ENCODE measurements at places on chromosomes 3 and 15.
A peak's percentile ranks its signal among the peaks of the same experiment; 100 is the strongest.

- peak; percentile 37 for DNase-seq
These were observed 55.7 kb downstream of the KCNAB1 start for GRCh38 chr3:156176048-156176447.

DNA sequence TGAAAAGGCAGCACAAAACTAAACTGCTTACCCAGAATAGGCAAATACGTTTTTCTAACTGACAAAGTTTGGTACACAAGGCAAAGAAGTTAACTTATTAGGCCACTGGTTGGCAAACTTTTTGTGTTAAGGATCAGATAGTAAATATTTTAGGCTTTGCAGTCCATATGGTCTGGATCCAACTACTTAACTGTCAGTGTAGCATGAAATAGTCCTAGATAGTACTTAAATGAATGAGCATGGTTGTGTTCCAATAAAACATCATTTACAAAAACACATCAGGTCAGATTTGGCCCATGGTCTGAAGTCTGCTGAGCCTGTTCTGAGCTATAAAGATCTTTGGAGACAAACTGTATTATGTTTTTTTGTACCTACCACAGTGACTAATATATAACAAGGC, 136.9 kb downstream of the PCCB start:
- DNase-seq: no peak

- DNase-seq: no peak
These were observed at the start of gene LMOD3 for GRCh38 chr3:69122403-69122802. Gene LMOD3 (minus strand): TSS chr3:69122595. CDS start chr3:69122386, 209 bp downstream.

DNA sequence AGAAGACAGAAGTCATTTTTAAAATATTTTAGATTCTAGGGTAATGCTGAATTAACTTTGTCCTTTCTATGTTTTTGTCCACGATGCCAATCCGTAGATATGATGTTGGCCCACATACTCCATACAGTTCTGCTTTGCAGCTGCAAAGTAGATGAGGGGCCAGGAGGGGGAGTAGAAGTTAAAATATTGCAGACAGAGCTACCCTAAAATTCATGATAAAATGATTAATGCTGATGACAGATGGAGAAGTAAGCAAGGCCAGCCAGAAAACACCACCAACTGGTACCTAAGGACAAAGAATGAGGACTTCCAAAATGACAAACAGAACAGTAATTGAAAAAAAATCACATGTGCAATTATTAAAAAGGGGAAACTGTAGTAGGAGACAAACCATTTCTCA, 756.6 kb upstream of the ARPP21 start:
- DNase-seq: no peak

- DNase-seq: no peak
These were observed 163.3 kb downstream of the AKAP13 start for GRCh38 chr15:85543741-85544155.

DNA sequence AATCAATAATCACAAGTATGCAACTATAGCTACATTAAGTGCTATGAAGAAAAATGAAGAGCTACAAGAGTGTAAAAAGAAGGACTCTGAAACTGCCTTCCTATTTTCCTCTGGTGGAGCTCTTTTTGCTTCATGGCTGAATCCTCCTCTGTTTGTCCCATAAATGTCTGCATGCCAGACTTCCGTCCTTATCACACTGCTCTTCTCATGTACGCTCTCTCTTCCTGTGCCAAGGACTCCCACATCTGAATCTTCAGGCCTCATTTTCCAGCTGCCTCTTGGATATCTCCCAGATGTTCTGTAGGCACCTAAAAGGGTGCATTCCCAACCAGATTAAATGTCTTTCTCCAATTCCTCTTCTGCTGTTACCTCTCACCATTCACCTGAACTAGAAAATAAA, 123.7 kb downstream of the MECOM start:
- no peak for DNase-seq

GRCh38 chr15:99692825-99693224, 40.4 kb downstream of the LYSMD4 start:
- DNase-seq: peak; percentile 95

DNA sequence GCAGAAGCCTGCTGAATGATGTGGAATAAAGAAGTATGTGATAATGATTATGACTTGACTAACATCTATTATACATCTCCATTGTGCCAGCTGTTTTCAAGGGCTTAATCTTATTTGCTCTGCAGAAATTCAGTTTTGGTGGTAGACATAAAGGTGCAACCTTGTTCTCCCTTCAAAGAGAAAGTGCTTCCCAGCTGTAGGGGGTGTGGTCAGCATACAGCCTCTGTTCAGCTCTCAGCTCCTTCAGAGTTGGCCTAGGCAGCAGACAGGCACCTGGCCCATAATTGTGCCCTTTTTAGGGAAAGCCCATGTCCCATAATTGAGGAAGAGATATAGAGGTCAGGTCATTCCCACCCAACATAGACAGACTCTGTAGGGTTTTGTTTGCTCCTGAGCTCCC, 104.3 kb upstream of the EOMES start:
- DNase-seq: no peak

- peak; percentile 68 for DNase-seq
These were observed 47.3 kb downstream of the TMCO5A start for GRCh38 chr15:37981775-37982174.

- peak; percentile 58 for DNase-seq
These were observed 37.5 kb downstream of the CD86 start for GRCh38 chr3:122092460-122093165.

DNA sequence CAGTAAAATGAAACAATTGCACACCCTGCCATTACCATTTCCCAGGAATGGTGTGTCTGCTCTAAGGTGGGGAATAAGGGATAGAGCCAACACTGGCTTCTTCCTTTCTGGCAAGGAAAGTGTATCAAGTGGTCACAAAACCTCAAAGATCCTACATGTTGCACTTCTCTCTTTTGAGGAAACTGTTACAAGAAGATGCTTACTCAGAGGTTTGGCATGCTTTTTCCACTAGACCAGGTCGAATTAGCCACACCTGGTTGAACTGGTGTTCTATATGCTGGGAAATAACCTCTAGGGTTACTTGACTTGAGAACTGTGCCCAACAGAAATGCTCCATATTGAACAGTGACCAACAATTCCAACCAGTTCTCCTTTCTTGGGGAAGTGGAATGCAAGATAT, 102.9 kb downstream of the LRRN1 start:
- no peak for DNase-seq

DNA sequence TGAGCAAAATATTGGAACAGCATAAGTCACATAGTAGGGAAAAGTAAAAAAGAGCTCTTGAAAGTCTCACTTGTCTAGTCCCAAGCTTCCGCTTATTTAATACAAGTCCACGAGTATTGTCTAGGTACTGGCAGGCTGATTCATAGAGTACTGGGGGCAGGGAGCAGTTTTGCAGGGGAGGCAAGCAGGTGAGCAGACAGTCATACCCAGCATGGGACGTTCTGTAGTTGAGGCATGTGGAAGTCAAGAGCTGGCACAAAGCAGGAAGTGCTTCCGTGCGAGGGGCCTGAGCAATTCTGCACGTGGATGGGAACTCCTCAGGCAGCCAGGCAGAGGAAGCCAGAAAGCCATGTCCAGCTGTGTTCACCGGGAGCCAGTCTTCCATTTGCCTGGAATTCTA, 287.6 kb downstream of the EPHB1 start:
- no peak for DNase-seq

- no peak for DNase-seq
These were observed 61.0 kb downstream of the CHD2 start for GRCh38 chr15:92960996-92961681.

- no peak for DNase-seq
These were observed 13.9 kb upstream of the VGLL3 start for GRCh38 chr3:87004883-87005282.

- peak; percentile 34 for DNase-seq
These were observed 140.2 kb upstream of the RBMS3 start for GRCh38 chr3:29140666-29141065.

- DNase-seq: no peak
These were observed 1.1 kb downstream of the MYH15 start for GRCh38 chr3:108509263-108509662.

DNA sequence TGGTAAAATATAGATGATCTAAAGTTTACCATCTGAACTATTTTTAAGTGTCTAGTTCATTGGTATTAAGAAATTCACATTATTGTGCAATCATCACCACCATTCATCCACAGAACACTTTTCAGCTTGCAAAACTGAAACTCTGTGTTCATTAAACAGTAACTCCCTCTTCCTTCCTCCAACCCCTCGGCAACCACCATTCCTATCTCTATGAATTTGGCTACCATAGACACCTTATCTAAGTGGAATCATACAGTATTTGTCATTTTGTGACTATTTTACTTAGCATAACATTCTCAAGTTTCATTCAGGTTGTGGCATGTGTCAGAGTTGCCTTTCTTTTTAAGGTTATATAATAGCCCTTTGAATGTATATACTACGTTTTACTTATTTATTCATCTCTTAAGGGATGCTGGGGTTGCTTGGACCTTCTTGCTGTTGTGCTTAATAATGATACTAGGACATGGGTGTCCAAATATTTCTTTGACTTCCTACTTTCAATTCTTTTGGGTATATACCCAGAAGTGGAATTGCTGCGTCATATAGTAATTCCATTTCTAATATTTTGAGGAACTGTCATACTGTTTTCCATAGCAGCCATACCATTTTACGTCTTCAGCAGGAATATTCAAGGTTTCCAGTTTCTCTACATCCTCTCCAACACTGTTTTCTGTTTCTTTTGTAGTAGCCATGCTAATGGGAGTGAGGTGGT, 20.9 kb downstream of the KAT2B start:
- DNase-seq: no peak

DNA sequence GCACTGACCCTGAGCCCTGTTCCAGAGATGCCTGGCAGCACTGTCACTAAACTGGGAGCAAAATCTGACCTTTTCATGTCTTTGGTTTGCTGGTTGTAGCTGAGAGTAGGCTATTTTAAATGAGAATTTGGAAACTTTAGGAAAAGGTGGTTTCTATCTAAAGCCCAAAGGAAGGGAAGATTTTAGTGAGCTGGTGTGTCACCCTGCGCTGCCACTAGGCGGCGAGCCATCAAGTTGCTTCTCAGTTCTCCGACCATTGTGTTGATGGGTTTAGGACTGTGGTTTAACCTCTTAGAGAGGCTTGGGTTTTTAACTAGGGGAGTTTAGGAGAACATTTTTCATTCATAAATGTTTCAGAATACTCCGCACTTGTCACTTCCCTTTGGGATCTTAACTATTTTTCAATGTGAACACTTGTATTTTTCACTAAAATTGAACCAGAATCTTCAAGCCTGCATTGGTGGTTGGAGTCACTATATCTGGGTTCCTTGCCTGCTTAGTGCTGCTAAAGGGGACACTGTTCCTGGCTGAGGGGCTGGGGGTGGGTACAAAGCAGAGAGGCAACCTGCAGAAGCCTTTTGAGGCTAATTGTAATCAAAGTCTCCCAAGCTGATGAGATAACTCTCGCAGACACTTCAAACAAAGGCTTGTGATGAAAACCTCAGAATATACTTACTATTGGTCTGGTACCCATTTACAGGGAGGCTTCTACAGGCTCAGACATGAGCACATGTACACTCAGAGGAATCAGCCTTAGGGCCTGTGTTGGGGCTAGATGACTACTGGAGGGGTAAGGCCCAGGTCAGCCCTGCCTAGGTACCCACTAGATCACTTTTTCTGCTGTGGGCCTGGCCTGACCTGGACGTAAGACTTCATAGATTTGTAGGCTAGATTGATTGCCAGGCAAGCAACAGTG, 16.8 kb downstream of the EXOSC7 start:
- DNase-seq: peak; percentile 41

DNA sequence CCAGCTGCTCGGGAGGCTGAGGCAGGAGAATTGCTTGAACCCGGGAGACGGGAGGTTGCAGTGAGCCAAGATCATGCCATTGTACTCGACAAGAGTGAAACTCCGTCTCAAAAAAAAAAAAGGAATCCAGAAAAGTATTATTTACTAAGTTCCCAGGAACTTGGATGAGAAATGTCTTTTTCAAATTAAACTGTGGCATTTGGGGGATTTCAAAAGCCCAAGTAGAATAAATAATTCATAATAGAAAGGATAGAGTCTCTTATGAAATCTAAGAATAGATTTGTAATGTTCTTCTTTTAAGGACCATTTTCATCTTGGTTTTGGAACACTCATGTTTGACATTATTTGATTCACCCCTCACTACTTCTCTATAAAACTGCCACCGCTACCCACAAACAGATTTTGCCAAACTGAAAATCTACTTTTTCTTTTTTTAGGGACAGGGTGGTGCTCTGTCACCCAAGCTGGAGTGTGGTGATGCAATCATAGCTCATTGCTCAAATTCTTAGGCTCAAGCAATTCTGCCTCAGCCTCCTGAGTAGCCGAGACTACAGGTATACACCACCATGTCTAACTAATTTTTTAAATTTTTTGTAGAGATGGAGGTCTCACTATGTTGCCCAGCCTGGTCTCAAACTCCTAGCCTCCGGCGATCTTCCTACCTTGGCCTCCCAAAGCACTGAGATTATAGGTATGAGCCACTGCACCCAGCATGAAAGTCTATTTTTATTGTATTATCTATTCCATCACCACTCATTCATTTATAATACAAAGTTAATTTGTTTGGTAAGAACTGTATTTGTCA, 99.3 kb downstream of the SENP2 start:
- no peak for DNase-seq

GRCh38 chr15:26634319-26634718, 138.5 kb downstream of the GABRB3 start:
- DNase-seq: no peak

DNA sequence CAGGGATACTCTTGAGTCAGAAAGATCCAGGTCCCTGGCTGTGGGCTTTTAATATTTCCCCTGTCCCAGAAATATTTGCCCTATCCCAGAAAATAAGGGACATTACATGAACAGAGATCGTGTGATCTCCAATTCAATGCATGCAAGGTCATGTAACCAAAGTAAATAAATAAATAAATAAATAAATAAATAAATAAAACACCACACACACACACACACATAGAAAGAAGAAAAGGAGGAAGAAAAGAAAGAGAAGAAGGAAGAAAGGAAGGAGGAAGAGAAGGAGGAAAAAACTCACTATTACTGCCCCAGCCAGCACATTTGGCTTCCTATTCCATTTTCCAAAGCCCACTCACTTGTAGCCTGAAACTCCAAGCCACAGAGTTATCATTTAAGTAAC, 117.9 kb upstream of the CFAP20DC start:
- DNase-seq: no peak

GRCh38 chr15:91980502-91981267, 127.2 kb downstream of the SLCO3A1 start:
- peak; percentile 20 for DNase-seq
